ENCODE measurements at places on chromosomes 2 and 18. TPM values are rescaled to one million over a fixed set of nuclear protein-coding genes. Genes with fewer than 3 reads are reported as not detected.

The ANKRD39 gene
- total RNA-seq = 63.0 TPM

The LYG2 gene
- not detected for total RNA-seq

The AQP12B gene
- total RNA-seq = not detected

The MFF gene
- 80.3 TPM for total RNA-seq

The SPRED2 gene
- 9.2 TPM for total RNA-seq

DNA sequence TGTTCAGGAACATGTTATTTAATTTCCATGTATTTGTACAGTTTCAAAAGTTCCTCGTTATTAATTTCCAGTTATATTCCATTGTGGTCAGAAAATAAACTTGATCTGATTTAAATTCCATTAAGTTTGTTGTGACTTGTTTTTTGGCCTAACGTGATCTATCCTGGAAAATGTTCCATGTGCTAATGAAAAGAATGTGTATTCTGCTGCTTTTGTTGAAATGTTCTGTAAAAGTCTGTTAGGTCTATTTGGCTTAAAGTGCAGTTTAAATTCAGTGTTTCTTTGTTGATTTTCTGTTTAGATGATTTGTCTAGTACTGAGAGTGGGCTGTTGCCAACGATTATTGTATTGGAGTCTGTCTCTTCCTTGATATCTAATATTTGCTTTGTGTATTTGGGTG is 148.0 kb downstream of the UBR3 start:
- no peak for DNase-seq

DNA sequence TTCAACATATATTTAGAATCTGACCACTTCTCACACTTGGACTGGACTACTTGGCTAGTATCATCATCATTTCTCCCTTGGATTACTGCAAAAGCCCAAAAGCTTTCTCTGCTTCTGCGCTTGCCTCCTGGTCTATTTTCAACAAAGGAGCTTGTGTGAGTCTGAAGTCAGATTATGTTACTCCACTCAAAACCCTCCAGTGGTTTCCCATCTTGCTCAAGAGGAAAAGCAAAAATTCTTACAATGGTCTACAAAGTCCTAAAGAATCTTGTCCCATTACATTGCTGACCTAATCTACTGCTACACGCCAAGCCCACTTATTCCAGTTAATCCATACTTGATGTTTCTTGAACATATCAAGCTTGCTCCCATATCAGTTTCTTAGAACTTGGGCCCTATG is 9.6 kb downstream of the PREPL start:
- no peak for DNase-seq

DNA sequence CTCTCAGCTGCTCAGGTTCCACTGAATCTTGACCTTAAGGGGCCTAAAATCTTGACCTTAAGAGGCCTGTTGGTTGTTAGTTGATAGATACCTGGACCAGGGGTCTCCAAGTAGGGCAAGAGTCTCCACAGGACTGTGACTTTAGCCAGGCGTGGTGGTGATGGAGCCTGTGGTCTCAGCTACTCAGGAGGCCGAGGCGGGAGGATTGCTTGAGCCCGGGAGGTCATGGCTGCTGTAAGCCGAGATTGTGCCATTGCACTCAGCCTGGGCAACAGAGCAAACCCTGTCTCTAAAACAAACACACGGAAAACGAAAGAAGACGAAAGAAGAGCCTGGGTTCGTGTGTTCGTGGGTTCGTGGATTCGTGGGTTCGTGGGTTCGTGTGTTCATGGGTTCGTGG is 120.2 kb upstream of the CTDP1 start:
- no peak for DNase-seq

DNA sequence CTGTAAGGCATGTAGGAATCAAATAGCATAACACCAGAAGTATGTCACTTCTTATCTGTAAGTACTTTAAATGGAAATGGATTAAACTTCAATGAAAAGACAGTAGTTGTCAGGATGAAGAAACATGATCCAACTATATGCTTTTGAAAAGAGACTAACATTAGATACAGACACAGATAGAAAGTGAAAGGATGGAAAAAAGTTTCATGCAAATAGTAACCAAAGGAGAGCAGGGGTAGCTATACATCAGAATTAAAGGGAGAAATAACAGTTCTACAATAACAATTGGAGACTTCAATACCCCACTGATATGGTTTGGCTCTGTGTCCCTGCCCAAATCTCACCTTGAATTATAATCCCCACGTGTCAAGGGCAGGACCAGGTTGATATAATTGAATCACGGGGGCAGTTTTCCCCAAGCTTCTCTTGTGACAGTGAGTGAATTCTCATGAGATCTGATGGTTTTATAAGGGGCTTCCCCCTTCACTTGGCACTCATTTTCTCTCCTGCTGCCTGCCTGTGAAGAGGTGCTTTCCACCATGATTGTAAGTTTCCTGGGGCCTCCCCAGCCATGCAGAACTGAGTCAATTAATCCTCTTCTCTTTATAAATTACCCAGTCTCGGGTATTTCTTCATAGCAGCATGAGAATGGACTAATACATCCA is 205.4 kb upstream of the CDH2 start:
- DNase-seq = no peak

GRCh38 chr18:44548291-44549221 is 132.1 kb upstream of the SETBP1 start:
- DNase-seq = peak; percentile 51

- no peak for DNase-seq
These were observed 86.9 kb upstream of the LMAN1 start for GRCh38 chr18:59446012-59446411.

DNA sequence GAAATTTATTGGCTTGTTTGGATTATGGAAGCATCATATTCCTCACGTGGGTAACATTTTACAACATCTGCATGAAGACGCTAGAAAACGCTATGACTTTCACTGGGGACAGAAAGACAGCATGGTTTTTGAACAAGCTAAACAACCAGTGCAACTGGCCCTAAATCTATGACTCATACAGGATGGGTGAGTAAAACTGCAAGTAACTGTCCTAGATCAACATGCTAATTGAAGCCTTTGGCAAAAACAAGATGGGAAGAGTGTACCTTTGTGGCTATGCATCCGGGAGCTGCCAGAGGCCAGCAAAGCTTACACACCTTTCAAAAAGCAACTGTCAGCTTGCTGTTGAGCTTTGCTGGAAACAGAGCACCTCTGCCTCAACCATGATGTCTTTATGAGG is 1096.0 kb upstream of the DDX18 start:
- DNase-seq = no peak

GRCh38 chr2:227079726-227080125 is 84.3 kb downstream of the COL4A4 start:
- no peak for DNase-seq

DNA sequence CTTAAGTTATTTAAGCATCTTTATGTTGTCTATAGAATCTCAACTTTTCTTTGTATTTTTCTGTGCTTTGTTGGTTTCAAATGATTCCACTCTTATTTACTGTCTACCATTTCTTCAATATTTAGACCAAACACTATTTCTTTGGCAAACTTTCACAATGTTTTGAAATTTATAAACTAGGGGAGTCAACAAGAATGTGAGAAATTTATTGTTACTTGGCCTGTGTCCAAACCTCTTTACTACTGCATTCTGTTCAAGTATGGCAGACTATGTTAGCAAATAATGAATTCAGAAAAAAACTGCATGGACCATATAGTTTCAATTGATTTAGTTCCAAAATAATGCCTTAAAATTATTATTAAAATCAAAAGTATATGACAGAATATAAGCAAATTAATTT is 470.2 kb downstream of the FBXO15 start:
- no peak for DNase-seq

- no peak for DNase-seq
These were observed 46.9 kb upstream of the CYP20A1 start for GRCh38 chr2:203191961-203192360.

GRCh38 chr2:161113693-161114575 is 46.3 kb upstream of the TANK start:
- no peak for DNase-seq

DNA sequence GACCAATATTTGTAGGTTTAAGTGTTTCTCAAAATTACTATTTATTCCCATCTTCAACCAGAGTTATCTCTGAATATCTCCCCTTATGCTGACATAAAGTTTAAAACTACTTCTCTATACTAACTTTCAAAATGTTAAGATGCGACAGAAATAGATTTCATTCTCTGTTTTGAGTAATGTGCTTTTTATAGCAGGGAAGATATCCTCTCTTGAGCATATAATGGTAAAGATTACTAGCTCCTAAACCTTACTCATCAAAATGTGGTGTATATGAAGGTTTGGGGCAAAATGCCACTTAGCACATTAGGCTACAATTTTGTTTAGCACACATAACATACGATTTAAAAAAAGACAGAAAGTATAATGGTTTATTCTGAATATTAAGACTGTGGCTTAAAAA is 54.4 kb downstream of the CWC22 start:
- no peak for DNase-seq

DNA sequence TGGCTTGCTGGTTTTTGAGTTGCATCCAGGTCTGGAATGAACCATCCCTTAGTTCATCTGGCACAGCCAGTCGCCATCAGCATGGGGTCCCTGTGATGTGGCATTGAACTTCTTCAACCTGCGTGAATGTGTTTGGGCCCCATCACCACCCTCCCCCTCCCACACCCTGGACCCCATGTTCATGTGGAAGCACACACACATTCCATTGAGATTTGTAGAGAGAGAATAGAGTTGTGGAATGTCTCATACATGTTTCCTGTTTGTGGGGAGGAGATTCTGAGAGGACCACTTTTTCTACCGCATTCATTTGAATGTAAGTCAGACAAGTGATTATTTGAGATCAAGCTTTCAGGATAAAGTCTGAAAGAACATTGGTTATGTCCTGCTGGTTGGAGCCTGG is 117.6 kb upstream of the EML6 start:
- DNase-seq = no peak

DNA sequence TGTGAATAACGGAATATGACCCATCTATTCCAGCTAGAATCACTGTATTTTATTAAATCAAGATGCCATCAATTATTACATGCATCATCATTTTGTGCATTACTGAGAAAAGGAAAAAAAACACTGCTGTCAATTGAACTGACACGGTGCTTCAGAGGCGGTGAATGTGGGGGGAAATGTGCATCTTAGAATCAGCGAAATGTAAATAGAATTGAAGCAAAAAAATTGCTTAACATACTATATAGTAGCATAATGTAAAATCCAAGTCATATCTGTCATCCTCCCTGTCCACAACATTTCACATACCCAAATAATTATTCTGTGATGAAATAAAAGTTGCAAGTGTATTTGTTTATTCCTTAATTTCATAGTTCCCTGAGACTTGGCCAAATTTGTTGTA is 84.6 kb downstream of the PRKRA start:
- no peak for DNase-seq

GRCh38 chr2:26620031-26620605 is 21.0 kb downstream of the CIB4 start:
- no peak for DNase-seq

DNA sequence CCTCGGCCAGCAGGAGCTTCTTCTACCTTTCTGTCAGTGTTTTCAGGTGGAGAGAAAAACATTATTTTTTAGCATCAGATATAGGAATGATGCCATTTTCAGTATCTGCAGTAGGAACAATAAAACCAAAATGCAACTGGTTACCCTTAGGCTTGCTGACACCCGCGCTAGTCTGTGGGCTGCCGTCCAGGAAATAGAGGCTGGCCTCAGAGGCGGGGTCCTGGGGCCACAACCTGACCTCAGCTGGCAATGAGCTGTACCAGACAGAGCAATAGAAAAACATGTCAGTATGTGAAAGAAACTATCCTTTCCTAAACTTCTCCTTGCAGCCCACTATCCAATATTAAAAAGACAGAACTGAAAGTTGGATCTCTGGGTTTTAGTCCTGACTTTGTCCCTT is 4.6 kb upstream of the ST6GAL2 start:
- no peak for DNase-seq

DNA sequence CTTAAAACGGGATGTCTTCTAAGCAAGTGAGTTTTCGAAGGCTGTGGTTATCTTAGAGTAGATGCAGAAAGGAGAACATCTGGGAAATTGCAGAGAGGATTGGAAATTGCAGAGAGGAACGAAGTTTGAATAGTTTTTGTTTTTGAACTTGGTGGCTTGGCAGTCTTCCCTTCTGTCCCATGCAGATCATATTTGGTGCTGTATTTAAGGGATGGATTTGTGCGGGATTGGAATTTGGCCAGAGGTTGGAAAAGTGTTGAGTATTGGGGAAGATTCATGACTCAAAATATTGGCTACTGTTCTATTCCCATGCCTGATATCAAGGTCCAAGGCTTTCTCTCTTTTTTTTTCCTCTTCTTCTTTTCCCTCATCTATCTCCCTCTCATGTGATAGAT is 18.2 kb downstream of the PTPRM start:
- DNase-seq = no peak

DNA sequence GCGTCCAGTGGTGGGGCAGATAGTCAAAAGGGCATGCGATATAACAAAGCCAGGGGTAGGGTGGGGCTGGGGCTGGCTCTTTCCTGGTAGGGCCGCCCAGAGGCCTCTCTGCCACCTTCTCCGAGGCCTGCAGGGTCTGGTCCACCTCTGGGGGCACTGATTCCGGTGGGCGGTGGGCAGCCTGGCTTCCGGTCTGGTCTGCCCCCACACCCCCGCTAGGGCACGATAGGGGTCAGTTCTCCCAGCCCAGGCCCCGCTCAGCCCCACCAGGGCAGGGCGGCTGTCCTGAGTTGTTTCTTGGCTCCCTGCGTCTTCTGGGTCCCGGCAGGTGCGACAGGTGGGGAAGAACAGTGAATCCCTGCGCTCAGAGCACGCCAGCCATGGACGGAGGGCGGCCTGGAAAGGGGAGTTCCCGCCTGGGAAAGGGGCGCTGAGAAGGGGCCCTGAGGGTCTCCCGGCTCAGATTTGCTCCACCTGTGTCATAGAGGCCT is 707 bp upstream of the ERFE start:
- no peak for DNase-seq

GRCh38 chr2:137797641-137798040 is 166.6 kb upstream of the HNMT start:
- DNase-seq = no peak

DNA sequence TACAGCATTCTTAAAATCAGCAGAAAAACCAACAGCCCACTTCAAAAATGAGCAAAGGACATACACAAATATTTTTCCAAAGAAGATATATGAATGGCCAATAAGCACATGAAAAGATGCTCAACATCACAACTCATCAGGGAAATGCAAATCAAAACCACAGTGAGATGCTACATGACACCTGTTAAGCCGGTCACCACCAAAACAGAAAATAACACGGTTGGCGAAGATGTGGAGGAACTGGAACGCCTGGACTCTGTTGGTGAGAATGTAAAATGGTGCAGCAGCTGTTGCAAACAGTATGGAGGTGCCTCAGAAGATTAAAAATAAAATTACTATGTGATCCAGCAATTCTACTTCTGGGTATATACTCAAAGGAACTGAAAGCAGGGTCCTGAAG is 184.8 kb downstream of the INHBB start:
- no peak for DNase-seq

DNA sequence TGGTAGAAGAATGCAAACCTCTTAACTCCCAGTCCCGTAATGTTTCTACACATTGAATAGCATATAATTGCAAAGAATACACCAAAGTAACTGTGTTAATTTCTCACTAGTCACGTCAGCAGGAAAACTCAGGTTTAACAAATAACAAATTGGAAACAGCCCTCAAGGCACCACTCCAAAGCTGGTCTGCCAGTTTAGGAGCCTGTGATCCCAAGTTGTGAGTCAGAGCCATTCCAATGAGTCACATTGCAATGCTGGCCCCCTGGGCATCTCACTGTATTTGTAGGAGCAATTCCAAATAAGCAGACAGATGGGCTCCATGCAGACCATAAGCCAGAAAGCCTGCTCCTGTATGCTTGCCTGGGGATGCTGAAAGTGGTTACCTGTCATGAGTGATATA is 143.2 kb upstream of the SETBP1 start:
- no peak for DNase-seq

- DNase-seq = no peak
These were observed 235.6 kb downstream of the ICOS start for GRCh38 chr2:204172145-204172600.

GRCh38 chr2:73952499-73953446 is 26.1 kb downstream of the DGUOK start:
- DNase-seq = peak; percentile 20

Data from psoas muscle (tissue), 8 donors.